ENCODE measurements at places on chromosomes 5 and 9. TPM values are rescaled to one million over a fixed set of nuclear protein-coding genes. Genes with fewer than 3 reads are reported as not detected.

RASGRF2 gene
- total RNA-seq: 2.1 TPM

BTNL8 gene
- not detected for total RNA-seq

PRDM9 gene
- not detected for total RNA-seq

SPATA31E1 gene
- total RNA-seq: not detected

BTNL3 gene
- not detected for total RNA-seq

KCNIP1 gene
- not detected for total RNA-seq

TICAM2 gene
- total RNA-seq: 1.0 TPM

SPEF2 gene
- 1.9 TPM for total RNA-seq

Data from A549 treated with CpdA at 1 μM for 4 hours (cell line).